Spinal cord (tissue), 10 donors: ENCODE measurements at places on chromosomes 3 and 15. TPM values are rescaled to one million over a fixed set of nuclear protein-coding genes. Genes with fewer than 3 reads are reported as not detected.

Gene BNC1
- 0.22 TPM for total RNA-seq

DNA sequence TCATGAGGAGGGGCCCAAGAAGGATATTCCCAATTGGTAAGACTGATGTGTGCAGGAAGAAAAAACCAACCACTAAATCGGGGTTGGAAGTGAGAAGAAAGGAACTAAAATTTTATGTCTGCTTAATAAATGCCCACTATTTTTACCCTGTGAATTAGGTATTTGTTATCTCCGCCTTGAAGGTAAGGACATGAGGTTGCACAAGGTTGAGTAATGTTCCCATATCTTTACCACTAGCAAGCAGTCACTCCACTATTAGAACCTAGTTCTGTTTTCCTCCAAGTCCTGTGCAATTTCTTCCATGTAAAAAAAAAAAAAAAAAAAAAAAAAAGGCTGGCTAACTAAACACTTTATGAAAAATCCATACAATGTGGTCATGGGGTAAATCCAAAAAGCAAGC, 318.5 kb upstream of the SLCO3A1 start:
- no peak for DNase-seq

Gene CRBN
- total RNA-seq, result 84.3 TPM

DNA sequence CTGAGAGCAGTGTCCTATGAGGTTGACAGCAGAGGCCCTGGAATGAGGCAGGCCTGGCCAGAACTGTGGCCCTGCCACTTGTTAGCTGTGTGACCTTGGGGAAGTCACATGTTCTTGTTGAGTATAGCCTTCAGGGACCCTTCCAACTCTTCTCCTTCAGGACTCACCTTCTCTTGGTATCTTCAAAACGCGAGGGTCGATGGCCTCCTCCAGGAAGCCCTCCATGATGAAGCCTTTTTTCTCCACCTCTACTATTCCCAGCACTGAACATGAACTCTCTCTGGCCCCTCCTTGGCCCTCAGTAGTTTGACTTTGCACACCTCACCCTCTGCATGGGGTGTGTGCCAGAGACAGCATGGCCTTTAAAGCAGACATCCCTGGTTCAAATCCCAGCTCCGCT, 195.1 kb upstream of the LINGO1 start:
- no peak for DNase-seq

GRCh38 chr15:59933607-59934006, 70.5 kb upstream of the FOXB1 start:
- no peak for DNase-seq

- DNase-seq, result no peak
These were observed 106.9 kb downstream of the LRRK1 start for GRCh38 chr15:101025896-101026631.

Gene SRGAP3
- 59.6 TPM for total RNA-seq
